Stimulated activated CD4-positive, alpha-beta T cell treated with anti-CD3 and anti-CD28 coated beads, Interleukin-12 subunit alpha, Interleukin-12 subunit beta, amount 100 ng/mL, for 4 hours (primary cell): ENCODE measurements at places on chromosomes 1 and 21.

DNA sequence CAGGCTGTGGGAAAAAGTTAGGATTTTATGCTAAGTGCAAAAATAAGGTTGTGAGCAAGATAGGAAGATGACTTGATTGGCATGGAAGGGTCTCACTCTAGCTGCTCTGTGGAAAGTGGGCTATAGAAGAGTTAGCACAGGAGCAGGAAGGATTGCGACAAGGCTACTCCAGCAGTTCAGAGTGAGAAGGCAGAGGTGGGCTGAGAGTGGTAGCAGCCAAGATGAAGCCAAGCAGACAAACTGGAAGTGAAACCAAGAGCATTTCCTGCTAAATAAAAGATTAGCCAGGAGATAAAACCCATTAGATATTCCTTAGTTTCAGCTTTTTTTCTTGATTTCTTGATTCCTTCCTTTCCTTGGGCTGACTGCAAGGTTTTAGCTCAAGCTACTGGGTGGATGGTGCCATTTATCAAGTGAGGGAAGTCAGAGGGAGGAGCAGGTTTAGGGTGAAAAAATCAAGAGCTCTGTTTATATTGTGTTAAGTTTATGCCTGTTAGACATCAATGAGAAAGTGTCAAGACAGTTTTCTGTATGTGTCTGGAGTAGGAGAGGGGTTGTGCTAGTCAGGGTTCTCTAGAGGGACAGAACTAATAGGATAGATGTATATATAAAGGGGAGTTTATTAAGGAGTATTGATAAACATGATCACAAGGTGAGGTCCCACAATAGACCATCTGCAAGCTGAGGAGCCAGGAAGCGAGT, 33.1 kb upstream of the ZNF644 start:
- no peak for DNase-seq

DNA sequence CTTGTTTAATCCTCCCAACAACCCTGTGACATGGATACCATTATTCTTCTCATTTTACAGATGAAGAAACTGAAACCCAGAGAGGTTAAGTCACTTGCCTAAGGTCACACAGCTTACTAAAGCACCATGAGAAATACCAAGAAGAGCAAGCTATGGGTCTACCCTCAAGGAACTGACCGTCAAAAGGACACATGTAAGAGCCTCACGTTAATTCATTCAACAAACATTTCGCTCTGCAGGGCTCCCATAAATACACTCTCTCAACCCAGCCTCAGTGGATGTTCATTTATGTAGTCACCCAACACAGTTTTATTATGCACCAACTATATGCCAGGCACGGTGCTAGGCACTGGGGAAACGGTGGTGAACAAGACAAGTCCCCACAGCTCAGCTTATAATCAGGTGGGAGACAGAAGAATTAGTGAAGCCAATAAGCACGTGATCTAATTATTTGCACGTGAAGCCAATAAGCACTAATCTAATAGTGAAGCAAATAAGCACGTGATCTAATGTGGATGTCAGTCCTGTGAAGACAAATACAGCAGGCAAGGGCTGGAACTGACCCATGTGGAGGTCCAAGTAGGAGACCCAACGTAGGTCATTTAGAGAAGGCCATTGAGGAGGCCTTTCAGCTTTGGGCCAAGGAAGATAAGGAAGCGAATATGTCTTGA, 52.1 kb upstream of the ZBTB40 start:
- no peak for DNase-seq

DNA sequence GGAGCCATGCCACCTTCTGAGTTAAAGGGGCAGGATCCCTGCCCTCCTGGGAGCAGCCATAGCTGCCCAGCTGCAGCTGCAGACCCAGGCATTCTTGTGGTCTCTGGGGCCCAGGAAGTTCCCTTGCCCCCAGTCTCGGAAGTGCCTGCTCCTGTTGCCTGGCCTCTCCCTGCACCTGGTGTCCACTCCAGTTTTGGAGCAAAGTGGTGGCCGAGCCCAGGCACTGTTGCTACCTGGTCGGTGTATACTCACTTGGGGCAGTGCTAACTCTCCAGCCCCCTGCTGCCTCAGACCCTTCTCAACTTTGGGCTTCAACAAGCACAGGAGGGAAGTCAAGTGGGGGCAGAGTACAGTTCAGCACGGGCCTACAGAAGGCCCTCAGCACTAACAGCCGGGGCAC, 352.9 kb upstream of the NCAM2 start:
- no peak for DNase-seq

DNA sequence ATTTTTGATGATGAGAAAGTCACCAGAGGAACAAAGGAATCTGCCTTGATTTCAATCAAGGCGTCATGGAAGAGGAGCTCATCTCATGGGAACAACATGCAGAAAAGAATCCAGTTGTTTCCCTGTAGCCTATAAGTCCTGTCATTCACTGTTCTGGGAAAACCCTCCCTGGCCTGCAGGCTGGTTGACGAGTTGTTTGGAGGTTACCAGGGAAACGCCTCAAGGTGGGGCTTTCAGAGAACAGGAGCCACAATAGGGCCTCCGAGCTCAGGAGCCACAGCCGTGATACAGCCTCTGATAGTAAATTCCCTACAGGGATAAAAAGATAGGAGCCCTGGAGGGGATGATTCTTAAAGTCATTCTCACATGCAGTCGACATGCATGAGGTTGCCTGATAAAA, 135.2 kb downstream of the PSMG1 start:
- no peak for DNase-seq

DNA sequence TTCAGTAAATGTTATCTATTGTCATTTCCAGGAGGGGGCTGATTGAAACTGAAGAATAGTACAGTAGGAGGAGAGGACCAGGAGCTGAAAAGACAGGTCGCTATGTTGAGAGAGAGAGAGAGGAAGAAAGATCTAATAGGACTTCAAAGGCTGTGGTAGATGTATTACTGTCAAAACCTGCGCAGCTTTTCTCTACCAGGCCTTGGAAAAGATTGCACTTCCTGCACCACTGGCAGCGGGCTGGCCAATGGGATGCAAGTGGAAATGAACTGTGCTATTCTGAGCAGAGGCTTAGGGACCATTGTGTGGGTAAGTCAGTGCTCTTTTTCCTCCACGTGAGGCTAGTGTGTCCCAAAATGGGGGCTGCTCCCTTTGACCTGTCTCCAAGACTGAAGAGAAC, 47.1 kb downstream of the MDM4 start:
- no peak for DNase-seq

DNA sequence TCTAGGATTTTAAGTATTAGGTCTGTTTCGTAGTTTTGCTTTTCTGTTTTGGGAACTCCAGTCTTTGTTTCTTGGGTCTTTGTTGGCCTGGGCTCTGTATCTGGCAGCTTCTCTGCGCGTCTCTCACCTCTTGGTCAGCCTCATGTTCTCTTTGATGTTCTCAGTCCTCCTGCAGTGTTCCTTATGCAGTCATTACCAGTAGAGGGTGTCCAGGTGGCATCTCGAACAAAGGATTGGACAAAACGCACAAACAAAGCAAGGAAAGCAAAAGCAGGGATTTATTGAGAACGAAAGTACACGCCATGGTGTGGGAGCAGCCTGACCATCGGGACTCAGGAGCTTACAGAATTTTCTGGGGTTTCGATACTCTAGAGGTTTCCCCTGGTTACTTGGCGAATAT, 133.7 kb upstream of the COL6A1 start:
- DNase-seq = no peak

- DNase-seq = no peak
Observed at GRCh38 chr1:93518516-93518915, 70.6 kb downstream of the FNBP1L start.

GRCh38 chr21:23963454-23963853, 1643.8 kb downstream of the MRPL39 start:
- DNase-seq = no peak

DNA sequence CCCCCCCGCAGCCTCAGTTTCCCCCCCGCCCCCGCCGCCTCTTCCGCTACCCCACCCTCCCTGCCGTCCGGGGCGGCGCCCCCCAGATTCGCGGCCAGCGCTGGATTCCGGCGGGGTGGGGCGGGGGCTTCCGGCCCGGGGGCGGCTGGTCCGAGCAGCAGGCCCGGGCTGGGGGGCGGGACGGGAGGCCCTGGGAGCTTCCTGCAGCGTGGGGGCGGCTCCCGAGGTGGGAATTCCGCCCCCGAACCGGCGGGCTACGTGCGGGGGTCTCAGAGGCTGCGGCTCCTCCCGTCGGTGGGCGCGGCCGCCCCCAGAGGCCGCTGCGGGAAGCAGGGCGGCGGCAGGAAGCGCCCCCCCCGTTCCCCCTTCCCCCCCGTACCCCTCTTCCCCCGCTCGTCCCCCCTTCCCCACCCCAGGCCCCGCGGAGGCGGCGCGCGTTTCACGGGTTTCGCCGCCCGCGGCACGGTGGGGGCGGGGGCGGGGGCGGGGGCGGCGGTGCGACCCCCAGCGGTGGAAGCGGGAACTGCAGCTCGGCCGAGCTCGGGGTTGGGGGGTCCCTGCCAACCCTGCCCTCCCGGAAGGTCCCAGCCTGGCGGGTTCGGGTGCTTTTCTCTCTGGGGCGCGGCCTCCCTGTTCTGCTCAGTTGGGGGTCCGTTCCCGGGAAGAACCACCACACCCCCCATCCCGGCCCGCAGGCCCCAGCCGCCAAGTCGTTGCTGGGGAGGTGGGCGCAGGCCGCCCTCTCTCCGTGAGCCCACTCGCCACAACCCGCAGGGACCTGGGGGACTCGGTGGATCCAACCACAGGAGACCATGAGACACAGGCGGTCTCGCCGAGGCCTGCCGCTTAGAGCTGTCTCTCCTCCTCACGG, 76.3 kb downstream of the MORN1 start:
- DNase-seq = peak; percentile 53

GRCh38 chr21:32494934-32495709, 82.6 kb downstream of the EVA1C start:
- DNase-seq = no peak

GRCh38 chr1:204711103-204711946, 25.8 kb upstream of the LRRN2 start:
- DNase-seq = no peak

DNA sequence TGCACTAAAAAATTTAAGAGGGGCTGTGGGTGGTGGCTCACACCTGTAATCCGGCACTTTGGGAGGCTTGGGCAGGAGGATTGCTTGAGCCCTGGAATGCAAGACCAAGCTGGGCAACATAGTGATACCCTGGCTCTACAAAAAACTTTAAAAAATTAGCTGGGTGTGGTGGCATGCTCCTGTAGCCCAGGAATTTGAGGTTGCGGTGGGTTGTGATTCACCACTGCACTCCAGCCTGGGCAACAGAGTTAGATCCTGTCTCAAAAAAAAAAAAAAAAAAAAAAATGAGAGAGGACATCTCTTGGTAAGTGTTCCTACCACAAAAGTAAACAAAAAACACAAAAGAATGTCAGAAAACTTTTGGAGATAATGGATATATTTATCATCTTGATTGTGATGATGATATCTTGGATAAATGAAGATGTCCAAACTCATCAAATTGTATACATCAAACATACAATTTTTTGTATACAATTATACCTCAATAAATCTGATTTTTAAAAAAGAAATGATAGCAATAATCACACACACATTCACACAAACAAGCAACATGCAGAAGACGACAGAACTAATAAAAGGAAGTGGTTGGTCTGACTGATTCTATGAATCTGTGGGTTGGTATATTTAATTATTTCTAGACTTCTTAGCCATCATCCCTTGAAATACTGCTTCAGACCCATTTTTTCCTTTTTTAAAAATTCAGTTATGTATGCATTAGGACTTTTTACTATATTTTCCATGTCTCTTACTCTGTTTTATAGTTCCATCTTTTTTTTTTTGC, 465.9 kb downstream of the PLA2G4A start:
- no peak for DNase-seq

- no peak for DNase-seq
Observed at GRCh38 chr1:224196813-224197600, 14.0 kb downstream of the DEGS1 start.

DNA sequence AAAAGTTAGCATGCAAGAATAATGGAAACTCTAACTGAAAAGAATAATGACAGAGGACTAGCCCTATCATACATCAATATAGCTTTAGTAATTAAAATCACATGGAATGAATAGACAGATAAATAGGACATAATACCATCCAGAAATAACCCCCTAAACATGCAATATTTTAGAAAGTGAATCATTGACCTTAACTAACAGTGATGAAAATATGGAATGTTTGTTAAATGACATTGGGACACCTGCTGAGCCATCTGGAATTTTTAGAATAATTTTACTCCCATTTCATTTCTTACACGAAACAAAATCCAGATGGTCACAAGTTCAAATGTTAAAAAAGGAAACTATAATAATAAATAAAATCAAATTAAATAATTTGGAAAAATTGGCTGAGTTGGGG, 53.1 kb upstream of the FMO3 start:
- no peak for DNase-seq

GRCh38 chr1:40948741-40949443, 30.6 kb upstream of the CTPS1 start:
- peak; percentile 45 for DNase-seq

DNA sequence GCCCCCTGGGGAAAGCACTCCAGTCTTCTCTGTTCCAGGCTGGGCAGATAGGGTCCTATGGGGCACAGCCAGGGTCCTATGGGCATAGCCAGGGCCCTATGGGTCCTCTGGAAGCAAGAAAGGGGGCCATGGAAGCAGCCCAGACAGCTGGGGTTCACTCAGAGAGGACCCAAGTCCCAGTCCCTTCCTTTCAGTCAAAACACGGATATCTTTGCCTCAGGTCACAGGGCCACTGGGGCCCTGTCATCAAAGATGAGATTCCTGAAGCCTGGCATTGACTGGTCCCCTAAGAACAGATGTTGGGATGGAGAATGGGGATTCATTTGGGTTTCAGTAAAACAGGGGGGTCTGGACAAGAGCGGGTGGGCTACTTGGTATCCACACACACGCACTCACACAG, 8.5 kb downstream of the IGSF8 start:
- no peak for DNase-seq

- DNase-seq = no peak
Observed at GRCh38 chr1:51421964-51422363, 91.6 kb upstream of the TTC39A start.

DNA sequence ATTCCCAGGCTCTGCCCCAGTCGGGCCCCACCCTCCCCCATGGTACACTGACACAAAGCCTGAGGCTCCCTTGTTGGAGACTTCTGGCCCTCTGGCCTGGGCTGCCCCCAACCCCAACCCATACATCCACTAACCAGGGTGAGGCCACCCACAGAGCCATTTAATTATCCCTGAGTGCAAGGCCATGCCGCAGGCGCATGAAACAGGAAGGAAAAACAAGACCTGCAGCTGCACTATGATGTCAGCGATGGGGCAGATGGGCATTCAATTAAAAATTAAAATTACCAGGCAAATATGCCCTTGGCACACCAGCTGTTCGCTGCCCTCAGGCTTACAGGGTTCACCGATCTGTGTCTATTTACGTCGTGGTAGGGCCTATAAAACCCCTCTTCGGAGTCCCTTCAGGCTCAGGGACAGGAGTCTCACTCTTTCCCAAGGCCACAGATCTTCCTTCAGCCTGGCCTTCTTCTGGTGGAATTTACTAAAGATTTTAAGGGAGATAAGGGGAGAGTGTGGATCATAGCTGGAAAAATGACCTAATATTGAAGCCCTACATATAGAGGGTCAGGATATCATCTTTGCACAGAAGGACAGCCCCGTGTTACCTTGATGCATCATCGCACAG, 29.6 kb upstream of the RGS16 start:
- DNase-seq = no peak

GRCh38 chr1:98360864-98361263, 300.7 kb upstream of the SNX7 start:
- no peak for DNase-seq

- no peak for DNase-seq
Observed at GRCh38 chr1:160104486-160104885, 6.1 kb upstream of the IGSF8 start.
